Stromal cell of bone marrow (primary cell): ENCODE measurements at places on chromosomes 7 and 10.

DNA sequence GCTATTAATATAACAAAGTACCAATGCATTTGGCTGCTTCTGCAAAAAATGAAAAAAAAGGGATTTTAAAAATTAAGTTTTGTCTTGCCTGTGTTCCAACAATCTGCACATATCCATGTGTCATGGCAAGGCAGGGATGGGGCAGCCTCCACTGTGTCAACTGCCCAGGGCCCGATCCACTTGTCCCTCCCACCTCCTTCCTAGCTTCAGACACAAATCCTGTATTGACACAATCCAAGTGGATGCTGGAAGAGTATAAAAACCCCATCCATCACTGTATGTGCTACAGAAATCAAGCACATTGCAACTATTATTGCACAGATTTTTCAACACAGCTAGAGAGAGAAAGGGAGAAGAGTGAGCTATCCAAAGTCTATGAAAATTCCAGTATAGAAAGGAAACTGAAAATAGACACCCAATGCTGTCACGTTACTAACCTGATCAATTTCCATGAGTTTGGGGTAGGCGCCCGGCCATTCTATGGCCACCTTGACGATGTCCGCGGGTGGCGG, 106.4 kb downstream of the ELMO1 start:
- DNase-seq, result no peak

GRCh38 chr10:90193240-90193985, 492.0 kb downstream of the KIF20B start:
- DNase-seq, result peak; percentile 52

DNA sequence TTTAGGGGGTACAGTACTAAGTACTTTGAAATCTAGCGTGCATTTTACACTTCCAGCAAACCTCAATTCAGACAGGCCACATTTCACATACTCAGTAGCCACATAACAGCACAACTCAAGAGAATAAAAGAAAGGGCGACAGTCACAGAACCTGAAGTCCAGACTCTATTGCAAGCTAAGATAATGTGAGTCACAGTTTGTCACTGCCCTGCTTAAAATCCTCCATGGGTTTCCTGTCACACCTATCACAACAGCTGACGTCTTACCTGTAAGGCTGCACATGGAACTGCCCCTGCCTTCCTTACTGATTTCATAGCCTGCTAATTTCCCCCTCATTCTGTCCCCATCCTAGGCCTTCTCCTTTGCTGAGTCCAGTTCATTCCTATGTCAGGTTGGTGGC, 16.1 kb upstream of the CDK14 start:
- no peak for DNase-seq

DNA sequence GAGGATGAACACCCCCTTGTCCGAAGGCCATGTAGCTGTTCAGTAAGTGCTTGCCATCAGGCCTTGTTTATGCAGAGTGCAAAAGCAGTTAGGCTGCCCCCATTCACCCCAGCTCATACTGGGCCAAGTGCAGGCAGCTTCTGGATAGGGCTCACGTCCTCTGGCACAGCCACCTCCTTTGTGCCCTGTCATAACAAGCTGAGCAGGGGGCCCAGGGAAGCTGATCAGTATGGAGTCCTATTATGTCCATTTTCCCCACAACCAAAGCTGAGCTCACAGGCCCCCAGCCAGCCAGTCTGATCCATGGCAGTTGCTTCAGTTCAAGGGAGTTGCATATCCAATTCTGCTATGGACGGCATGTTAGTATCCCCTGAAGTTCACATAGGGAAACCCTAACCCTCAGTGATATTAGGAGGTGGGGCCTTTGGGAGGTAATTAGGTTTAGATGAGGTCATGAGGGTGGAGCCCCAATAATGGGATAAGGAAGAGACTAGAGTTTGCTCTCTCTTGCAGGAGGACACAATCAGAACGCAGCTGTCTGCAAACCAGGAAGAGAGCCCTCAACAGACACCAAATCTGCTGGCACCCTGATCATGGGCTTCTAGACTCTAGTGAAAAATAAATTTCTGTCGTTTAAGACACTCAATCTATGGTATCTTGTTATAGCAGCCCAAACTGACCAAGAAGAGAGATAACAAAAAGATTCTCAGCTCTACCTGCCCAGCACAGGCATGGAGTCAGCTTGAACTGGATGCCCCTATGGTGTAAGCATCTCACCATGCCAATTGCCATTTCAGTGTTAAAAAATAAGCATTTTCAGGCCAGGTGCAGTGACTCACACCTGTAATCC, 155.9 kb downstream of the FGFR2 start:
- DNase-seq, result no peak

DNA sequence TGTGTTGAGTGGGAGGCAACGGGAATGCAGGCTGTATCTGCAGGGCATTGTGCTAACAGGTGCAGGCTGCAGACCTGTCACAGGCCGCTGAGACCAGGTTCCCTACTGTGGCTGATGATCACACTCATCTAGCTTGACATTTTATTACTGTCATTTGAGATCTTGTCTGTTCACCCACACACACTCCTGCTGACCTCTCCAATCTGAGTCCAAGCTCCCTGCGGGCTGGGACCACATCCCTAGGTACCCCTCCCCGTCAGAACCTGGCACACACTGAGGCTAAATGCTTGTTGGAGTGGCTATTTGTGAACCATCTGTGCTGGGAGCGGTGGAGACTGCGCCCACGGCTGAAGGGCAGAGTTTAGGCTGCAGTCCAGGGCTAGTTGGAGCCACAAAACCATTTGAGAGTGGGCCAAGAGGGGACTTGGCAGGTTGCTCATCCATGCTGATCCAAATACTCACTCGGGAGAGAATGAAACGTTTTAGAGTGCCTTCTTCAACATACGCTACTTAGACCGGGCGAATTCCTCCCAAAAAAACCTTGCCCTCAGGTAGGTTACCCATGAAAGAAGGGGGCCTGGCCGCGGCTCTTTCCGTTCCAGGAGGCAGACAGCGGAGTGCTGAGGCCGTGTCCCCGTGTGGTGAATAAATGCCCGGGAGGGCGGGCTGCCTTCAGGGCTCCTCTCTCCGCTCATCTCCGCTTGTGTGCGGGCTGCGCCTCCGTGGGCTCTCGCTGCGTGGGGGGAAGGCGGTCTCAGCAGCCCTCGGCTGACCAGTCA, 164.4 kb downstream of the RGS10 start:
- no peak for DNase-seq

GRCh38 chr7:150851492-150852370, 586 bp upstream of the AOC1 start:
- no peak for DNase-seq

GRCh38 chr10:7589748-7590147, 77.0 kb downstream of the ITIH5 start:
- DNase-seq, result no peak

GRCh38 chr7:69746383-69746782, 148.1 kb downstream of the AUTS2 start:
- no peak for DNase-seq
